ENCODE measurements at places on chromosomes 2 and 18. TPM values are rescaled to one million over a fixed set of nuclear protein-coding genes. Genes with fewer than 3 reads are reported as not detected.

DNA sequence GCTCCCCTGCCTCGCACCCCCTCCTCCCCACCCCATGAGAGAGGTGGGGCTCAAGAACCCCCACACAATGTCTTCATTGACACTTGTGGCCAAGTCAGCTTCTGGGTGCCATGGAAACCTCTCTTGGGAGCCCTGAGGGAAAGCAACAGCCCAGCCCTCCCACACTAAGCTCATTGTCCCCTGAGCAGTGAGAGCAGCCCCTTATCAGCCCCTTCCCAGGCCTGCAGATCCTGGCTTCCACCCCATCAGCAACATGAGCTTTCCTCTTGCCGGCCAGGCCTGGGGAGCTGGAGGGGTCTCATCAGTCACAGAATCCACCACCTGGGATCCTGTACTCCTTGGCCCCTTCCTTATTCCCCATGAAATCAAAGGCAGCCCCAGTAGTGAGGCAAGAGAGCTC, 107.8 kb upstream of the ST3GAL5 start:
- no peak for DNase-seq

DNA sequence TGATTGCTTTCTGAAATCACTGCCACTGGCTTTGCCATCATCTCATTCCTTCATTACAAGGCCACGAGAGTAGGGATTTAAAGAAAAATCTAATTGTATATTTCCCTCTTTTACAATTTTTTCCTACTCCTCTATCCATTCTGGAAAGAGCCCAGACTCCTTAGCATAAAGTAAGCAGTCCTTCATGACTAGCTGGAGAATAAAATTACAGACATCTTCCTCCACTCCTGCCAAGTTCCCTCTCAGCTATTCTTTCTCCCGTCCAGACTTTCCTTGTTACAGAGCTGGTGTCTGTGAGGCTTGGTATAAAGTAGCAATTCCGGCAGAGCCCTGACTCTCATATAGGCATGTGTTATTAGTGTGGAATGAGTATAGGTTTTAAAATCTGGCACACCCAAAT, 806.8 kb downstream of the PLCL1 start:
- DNase-seq, result no peak

The CAPN14 gene
- total RNA-seq, result not detected

The TXNDC2 gene
- not detected for total RNA-seq

- peak; percentile 24 for DNase-seq
Observed at GRCh38 chr2:233464531-233465240, 101.9 kb downstream of the USP40 start.

The SLC20A1 gene
- total RNA-seq, result 48.7 TPM

The FHL2 gene
- total RNA-seq, result 74.2 TPM

The CYP26B1 gene
- total RNA-seq, result 1.9 TPM

- no peak for DNase-seq
Observed at GRCh38 chr2:55003706-55004639, 46.3 kb downstream of the RTN4 start.

DNA sequence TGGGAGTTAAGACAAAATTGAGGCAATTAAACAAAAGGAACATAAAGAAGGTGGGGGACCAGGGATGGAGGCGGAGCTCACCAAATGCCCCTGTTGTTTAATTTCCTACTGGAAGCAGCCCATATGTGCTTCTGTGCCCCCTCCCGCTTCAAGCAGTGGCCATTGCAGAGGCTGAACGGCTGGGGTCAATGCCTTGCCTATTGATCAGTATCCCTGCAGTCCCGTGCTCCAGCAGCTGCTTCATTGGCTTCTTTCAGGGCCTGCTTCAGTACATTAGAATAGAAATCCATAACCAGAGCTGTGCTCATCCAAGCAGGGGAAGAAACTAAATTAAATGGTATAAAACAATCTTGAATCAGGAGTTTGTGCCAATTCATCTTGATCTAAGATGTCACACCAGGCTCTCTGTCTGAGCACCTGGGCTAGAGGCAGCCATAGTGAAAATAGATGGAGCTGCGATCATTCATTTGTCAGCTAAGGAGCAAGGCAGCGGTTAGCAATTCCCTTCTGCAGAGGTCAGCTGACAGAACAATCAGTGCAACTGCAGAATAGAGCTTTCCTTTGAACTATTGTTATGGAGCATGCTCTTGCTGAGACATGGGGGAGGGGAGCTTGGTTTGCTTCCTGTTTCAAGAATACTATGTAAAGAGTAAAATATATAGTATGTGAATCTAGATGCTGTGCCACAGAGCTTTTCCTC, 222.4 kb downstream of the WDR7 start:
- DNase-seq, result no peak

Data from Peyer's patch (tissue), 4 donors.